GM23338 (cell line): ENCODE measurements at places on chromosomes 3 and 15.

DNA sequence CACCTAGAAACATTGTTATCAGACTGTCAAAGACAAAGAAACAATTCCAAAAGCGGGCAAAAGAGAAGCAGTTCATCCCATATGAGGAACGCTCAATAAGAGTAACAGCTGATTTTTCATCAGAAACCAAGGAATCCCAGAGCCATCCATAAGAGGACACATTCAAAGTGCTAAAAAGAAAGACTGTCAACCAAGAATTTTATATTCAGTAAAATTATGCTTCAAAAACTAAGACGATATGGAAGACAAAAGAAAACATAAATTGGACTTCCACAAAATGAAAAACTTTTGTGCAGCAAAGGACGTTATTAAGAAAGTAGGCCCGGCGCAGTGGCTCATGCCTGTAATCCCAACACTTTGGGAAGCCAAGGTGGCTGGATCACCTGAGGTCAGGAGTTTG, 4.0 kb downstream of the LEO1 start:
- DNase-seq: no peak

- no peak for DNase-seq
Measured at GRCh38 chr3:20054549-20054987, 14.3 kb downstream of the KAT2B start.

- DNase-seq: no peak
Measured at GRCh38 chr15:29087521-29088285, 181.9 kb downstream of the NSMCE3 start.

DNA sequence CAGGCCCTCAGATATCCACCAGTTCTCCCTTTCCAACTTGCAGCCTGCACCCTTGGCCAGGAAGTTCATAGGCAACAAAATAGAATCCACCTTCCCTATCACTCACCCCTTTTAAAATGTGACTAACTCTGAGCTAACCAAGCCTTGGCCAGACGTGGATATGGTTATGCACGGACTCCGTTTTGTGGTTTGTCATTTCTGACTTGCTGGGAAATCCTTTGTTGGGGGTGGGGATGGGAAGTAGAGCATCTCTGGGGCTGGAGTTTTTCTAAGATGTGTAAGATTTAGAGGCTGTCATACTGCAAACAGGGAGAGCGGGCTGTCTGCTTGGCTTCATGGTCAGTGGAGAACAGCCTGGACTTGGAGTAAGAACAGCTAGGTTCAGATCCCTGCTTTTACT, 62.6 kb downstream of the SMAD3 start:
- DNase-seq: no peak

GRCh38 chr3:38257583-38257982, 8.0 kb upstream of the SLC22A13 start:
- no peak for DNase-seq

DNA sequence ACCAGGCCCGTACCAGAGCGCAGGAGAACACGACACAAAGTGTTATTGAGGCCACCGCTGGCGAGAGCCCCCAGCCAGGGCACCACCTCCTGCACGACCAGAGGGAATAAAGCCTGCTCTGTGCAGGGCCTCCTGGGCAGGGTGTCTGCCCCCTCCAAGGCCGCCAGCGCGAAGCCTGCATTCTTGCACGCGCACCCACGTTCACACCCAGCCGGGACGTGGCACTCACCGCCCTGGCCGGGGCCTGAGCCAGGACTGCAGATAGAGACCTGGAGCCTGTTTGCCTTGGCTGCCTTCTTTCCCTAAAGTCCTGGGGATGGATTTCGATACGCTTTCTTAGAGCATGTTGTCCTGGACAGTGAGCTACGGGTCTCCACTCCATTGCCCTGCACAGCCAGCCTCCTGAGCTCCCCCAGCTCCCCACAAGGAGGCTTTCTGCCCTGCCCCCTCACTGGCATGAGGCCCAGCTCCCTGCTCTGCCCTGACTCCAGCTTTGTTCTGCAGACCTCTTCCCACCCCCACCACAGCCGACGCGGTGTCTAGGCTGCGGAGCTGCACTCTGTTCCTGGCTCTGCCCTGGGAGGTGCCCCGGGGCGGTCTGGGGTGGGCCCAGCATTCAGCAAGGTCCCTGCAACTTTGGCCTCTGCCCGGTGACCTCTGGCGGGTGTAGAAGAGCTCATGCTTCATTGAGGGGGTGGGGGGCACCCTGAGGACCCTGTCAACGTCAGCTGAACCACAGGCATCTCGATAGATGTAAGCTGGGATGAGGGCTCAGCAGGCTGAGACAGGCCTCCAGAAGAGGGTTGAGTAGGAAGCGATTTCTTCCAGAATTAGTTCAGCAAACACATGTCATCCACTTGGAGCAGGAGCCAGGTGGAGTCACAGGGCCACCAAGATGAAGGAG, 145.0 kb downstream of the LRRK1 start:
- no peak for DNase-seq

DNA sequence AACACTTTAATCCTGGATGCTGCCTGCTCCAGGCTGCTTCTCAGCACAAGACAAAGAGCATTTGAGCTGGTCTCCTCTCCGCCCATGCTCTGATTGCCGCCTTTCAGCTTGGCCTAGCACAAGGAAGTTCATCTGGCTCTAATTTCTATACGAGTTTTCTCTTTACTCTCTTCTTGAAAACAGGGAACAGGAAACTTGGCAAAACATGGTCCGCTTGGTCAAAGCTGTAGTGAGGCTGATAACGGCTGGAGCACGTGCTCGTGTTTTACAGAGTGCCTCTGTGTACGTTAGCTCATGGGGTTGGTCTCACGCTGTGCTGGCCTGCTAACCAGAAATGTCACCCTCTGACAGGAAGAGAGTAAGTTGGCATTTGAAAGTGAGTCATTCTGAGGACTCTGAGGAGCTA, 19.2 kb downstream of the RARRES1 start:
- no peak for DNase-seq

GRCh38 chr3:45832699-45833098, 9.2 kb downstream of the LZTFL1 start:
- DNase-seq: peak; percentile 45

GRCh38 chr15:55739641-55740040, 3.3 kb downstream of the PRTG start:
- DNase-seq: no peak

- no peak for DNase-seq
Measured at GRCh38 chr3:48347500-48347899, 14.0 kb upstream of the SPINK8 start.

GRCh38 chr3:58573640-58574039, 3.6 kb downstream of the FAM107A start:
- DNase-seq: no peak

- no peak for DNase-seq
Measured at GRCh38 chr15:77138167-77138522, 67.2 kb upstream of the TSPAN3 start.

DNA sequence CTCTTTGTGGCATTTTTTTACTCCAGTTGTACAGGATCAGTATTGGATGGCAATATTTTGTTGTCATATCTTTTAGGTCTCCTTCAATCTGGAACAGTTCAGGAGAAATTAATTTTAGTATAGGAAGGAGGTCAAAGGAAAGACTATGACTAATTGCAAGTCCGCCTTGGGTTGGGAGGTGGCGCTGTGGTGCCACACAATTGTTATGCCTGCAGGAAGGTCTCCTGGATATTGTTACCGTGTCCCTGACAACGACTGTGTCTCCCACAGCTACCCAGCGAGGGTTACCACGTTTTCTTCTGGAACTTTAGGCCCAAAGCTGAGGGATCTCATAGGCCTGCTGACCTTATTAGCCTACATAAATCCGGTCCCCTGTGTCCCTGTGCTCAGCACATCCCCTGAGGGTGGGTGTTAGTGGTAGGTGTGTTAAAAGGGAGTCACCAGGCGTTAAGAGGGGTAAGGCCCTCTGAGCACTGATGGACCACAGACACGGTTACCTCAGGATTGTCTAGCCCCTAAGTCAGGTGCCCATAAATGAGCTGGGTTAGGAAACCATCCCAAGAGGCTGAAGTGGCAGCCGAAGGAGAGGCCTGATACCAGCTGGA, 31.5 kb downstream of the KCNAB1 start:
- DNase-seq: peak; percentile 90

- DNase-seq: no peak
Measured at GRCh38 chr3:15490158-15490557, 31.3 kb downstream of the COLQ start.

- no peak for DNase-seq
Measured at GRCh38 chr3:9136746-9137465, 112.5 kb downstream of the SRGAP3 start.

GRCh38 chr3:111338059-111338698, 203.8 kb upstream of the CD96 start:
- peak; percentile 81 for DNase-seq

DNA sequence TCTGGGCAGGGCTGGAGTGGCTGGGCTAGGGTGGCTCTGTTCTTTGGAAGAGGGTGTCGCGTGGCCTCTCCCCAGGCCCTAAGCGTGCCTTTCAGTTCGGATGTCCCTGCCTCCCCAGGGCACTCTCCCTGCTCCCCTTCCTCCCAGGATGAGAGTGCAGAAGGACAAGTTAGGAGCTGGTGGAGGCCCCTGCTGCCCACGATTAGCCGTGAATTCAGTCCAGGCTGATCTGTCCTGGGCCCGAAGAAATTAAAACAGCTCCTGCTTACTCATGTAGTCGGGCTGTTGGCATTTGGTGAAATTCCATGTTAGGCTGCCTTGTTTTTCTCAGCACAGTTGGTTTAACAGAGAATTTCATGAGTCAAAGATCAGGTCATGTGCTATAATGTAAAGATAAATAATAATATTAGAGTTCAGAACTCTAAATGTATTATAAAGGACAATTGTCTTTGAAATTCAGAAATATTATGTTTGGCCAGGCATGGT, 24.5 kb downstream of the NIPA1 start:
- DNase-seq: no peak

- no peak for DNase-seq
Measured at GRCh38 chr3:126053513-126053912, 30.4 kb downstream of the SLC41A3 start.

DNA sequence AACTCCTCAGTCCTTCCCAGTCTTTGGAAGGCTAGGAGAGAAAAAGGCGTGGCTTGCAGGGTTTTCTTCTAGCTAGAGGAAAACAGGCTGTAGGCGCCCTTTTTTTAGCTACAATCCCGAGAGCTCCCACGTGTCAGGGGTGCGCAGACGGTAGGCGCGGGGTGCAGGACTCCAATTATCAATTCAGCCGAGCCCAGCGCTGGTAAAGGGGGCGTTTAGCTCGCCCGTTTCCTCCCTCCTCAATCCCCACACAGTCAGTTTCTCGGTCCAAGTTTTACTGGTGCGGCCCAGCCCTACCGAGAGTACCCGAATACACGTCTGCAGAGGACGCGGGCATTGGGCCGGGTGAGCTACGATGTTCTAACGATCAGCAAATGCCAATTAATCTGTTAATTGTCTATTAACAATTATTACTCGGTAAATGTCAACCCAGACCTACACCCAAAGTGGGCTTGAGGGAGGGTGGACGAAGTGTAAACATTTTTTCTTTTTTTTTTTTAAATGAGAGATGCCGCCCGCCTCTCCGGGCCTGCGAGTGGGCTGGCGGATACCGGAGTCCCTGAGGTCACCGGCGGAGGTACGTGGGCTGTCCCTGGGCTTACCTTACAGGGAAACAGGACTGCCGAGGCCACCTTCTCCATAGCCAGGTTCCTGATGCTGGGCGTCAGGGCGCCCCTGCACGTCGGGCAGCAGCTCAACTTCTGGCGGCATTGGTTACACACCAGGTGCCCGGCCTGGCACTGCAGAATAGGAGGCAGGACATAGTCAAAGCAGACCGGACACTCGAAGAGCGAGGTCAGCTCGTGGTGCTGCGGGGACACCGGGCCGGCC, 923 bp downstream of the SIAH2 start:
- DNase-seq: peak; percentile 81

GRCh38 chr3:129481766-129482332, 41.8 kb downstream of the IFT122 start:
- peak; percentile 14 for DNase-seq

GRCh38 chr15:69828181-69828828, 269.4 kb downstream of the TLE3 start:
- no peak for DNase-seq

DNA sequence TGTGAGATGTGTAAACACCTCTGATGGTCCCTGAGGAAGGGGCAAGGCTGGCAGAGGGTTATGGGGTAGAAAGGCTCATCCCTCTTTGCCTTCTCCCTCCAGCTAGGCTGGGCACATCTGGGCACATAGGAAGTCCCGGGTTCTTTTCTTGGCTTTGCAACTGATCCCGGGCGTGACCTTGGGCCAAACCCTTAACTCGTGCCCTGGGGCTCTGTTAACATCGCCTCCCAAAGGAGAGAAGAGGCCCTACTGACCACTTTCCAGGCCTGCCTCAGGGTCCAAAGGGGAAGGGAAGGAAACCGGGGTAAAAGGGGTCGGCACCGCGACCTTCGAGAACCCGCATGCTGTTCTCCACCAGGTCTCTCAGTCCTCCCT, 549 bp downstream of the C3orf18 start:
- DNase-seq: no peak
